ENCODE measurements at places on chromosomes 7 and 10.
A peak's percentile ranks its signal among the peaks of the same experiment; 100 is the strongest.

DNA sequence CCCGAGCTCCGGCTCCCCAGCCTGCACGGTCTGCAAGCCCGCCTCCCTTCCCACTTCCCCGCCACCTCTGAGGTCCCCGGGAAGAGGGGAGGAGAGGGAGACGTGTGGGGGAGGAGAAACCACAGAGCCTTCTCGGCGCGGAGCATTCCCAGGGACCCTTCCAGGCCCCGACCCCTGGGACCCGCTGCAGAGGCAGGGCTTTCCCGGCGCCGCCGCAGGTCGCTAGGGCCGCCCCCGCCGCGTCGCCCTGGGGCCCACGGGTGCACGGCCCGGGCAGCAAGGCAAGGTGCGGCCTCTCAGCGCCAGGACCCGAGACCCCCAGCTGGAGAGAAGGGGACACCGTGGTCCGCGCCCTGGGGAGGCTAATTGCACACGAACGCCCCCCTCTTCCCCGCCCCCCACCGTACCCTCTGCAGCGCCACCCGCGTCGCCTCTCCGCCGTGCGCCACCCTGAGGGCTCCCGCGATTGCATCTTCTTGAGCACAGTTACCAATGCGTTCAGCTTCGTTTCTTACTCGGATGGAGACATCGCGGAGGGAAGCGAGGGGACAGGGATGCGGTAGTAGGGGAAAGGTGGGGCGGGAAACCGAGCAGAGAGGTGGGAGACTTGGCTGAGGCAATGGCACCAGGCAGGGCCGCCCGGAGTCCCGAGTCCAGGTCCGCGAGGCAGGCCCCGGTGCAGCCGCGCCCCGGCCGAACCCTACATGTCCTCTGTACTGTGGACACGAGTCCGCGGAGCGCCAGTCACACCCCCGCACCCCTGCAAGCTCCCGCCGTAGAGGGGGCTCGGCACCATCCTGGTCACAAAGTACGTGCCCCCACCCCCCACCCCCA, 28.9 kb downstream of the SKIDA1 start:
- DNase-seq, result peak; percentile 56

DNA sequence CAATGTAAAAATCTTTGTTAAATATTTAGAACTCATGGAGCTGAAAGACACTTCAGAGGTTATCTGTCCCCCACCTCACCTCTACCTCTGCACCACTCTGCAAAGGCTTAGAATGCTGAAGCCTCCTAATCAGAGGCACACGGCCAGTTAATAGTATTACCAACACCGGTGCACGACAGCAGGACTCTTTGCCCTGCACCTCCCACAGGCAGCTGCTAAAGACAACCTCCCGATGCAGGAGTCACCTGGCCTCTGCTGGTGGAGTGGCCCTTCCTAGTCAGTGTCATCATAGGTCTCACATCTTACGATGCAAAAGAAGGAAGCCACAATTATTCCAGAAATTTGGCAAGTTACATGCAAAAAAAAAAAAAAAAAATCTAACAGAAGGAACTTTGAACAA, 66.6 kb upstream of the MGMT start:
- DNase-seq, result no peak

- no peak for DNase-seq
Observed at GRCh38 chr10:72407927-72408600, 53.3 kb upstream of the DNAJB12 start.

DNA sequence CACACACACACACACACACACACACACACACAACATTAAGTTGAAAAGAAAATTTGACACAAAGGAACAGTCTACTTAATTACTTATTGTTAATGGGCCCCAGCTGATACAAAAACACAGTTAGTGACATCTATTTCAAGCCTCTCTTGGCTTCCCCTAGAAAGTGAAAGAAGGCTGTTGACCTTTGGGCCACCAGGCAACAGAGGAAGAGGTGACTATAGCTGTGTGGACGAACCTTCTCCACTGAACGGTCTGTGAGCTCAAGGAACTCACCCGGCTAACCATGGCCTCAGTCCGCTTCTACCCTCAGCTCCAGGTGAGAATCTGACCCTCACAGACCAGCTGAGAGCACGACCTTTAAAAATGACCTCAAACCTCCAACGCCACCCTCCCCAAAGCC, 32.9 kb upstream of the CALN1 start:
- DNase-seq, result no peak

- DNase-seq, result no peak
Observed at GRCh38 chr10:128522551-128523308, 396.5 kb upstream of the MKI67 start.

DNA sequence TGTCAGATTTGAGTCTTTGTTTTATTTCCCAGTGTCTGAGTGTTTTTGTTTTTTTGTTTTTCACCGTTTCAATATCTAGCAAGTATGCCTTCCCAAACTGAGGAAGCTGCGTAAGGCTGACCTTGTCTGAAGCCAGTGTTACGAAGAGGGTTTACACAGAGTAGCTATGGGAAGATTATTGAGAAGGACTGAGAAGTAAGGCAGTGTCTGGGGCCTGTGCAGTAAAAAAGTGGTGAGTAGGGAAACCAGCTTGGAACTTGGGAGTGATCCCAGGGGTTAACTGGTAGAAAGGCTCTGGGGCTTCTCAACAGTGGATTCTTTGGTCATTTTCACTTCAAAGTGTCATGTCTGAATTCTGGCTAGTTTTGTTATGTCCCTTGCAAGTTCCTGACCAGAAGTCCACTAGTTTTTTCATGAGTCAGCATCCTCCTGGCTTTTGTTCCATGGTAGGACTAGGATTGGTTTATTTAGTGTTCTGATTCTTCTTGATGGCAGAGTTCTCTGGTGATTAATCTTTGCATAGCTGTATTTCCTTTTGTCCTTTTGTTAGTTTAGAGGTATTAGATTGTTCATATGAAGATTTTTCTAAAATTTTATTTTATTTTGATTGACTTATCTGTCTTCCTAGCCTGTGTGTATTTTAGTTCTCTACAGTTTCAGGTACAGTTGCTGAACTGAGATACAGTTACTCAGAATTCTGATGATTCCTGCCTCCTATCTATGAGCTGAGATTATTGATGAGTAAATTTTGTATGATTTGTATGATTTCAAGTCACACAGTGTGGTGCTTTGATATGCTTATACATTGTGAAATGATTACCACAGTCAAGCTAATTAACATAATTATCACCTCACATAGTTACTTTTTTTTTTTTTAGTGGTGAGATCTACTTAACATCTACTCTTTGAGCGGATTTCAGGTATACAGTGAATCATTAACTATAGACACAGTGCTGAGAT, 19.0 kb downstream of the GARS1 start:
- no peak for DNase-seq

DNA sequence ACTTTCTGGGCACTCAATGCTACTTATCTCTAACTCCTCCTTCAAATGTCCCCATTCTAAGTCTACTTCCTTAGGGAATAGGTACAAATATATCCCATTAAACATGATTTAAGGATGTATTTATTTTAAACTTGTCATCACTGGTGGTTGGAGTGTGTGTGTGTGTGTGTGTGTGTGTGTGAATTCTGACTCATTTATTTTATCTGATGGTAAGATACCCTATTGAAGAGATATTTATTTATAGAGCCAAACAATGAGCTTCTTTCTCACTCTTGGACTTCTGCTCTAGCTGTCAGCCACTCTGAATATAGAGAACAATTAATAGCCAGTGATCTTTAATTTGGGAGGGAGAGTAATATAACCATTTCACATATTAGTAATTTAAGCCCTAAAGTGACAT, 17.8 kb upstream of the MAGI2 start:
- no peak for DNase-seq

DNA sequence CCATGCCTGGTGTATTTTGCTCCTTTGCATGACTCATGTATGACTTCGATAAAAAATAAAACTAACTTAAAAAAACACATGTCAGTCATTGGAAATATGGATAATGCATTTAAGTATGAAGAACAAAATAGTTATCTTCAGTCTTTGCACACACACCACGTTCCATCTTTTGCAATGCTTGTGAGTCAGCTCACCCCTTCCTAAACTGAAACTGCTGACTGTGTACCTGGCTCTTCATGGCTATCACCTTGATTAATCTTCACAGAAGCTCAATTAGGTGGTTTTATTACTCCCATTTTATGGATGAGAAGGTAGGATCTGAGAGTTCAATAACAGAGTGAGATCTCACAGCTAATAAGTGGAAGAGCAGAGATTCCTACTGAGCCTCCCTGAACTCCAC, 79.5 kb downstream of the CARD11 start:
- DNase-seq, result no peak

DNA sequence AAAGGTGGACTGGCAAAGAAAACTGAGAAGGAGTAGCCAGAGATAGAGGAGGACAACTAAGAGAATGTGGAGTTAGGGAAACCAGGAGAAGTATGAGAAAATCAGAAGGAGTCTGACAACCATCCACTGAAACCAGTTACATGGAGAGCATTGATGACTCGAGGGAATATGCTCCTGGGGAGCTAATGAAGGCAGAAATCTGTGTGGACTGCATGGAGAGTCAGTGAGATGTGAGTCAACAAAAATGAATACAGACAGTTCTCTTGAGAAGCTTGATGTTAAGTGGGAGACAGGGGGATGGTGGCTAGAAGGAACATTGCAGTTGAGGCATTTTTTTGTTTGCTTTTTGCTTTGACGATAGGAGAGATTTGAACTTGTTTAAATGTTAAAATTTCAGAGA, 34.3 kb upstream of the ZNF32 start:
- DNase-seq, result no peak

GRCh38 chr10:23499372-23500132, 60.7 kb downstream of the OTUD1 start:
- no peak for DNase-seq

DNA sequence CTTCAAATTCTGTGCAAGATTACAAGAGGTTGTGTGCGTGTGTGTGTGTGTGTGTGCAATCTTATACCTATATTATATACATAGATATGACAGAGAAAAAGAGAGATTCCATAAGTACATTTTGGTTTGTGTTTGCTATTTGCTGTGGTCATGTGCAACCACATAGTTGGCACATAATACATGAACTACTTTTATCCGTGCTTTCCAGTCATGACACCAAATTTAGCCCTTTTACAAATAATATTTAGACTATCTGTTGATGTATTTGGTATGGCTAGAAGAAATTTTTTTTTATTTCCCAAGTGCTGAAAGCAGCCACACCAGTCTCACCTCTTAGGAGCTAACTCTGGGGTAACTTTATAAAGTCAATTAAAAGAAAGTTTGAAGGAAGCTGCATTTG, 63.5 kb upstream of the EGFR start:
- DNase-seq, result no peak

GRCh38 chr7:149732111-149732561, 41.3 kb downstream of the ZNF467 start:
- DNase-seq, result no peak

- DNase-seq, result no peak
Observed at GRCh38 chr7:93015779-93016481, 101.8 kb downstream of the SAMD9 start.

DNA sequence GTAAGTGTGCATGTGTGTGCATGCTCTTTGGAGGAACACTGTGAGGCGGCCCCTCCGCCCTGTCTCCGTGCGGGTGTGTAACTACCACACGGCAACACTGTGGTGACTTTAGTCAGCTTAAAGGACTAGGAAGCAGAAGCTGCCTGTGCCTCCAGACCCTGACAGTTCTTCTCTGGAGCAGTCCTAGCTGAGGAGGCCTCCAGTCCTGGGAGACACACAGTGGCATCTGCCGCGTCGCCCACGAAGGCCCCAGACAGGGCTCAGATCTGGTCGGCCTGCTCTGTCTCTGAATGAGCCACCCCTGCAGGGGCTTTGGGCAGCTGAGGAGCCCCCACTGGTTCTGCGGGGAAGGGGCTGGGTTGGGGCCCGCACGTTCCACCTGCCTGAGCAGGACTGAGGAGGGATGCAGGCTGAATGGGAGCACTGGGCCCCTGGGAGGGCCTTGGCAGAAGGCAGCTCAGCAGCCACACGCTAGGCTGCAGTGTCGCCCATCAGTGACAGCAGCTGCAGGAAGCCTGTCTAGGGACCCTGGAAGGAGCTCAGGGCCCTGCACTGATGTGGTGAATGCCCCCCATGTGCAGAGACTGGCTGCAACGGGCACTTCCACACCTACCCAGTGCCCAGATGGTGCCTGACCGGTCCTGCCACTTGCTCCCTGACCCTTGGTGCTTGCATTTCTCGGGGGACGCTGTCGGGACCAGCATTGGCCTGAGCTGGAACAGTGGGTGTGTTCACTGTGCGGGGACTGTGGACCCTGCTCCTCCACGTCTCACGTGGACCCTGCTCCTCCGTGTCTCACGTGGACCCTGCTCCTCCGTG, 27.3 kb upstream of the KNDC1 start:
- no peak for DNase-seq

GRCh38 chr10:69814251-69814650, 12.5 kb downstream of the COL13A1 start:
- DNase-seq, result no peak

DNA sequence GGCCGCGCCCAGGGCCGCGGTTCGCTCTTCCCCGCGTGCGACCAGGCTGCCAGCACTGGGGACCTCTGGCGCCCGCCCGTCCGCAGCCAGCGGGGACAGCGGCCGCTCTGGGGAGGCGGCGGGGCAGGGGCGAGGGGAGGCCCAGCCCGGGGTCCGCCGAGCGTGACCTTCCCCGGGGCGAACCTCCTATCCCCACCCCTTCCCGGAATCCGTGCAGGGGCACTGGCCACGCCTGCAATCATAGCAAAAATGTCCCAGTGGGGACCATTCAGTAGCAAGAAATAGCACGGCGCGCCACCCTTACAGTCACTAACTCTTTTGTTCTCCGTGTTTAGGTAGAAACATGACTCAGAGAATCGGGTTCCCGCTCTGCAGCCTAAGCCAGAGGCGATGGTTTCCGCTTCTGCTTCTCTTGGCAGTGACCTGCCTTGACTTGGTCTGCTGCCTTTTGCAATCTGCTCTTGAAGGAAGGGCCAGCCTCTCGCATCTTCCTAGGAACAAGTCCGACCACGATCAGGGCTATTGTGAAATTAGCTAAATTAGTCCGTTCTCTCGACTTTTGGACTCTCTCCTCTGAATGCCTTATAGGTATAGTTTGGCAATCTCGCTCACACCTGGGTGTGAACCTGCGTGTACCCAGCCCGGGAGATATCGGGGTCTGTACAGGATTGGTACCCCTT, 79.3 kb upstream of the ACBD5 start:
- no peak for DNase-seq

GRCh38 chr10:14555807-14556206, 218.9 kb downstream of the FAM107B start:
- no peak for DNase-seq

DNA sequence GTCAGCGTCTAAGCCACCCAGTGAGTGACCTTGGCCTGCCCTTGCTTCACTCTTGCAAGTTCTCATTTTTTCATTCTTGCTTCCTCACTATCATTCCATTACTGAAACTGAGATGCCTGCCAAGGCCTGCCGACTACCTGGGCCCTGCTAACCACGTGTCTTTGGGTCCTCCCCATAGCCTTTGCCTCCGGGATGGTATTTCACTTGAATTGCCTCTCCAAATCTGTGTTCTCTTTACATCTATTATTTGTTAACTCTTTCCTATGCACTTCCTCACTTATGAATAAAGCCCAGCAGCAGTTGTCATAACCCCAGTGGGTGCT, 234.6 kb downstream of the SNX10 start:
- no peak for DNase-seq

- DNase-seq, result peak; percentile 12
Observed at GRCh38 chr10:30999070-30999712, 32.5 kb downstream of the ZNF438 start.
